Stimulated activated CD8-positive, alpha-beta memory T cell treated with anti-CD3 and anti-CD28 coated beads, Interleukin-2, amount 100 ng/mL, for 1 hour (primary cell): ENCODE measurements at places on chromosomes 5 and 9.
A peak's percentile ranks its signal among the peaks of the same experiment; 100 is the strongest.

DNA sequence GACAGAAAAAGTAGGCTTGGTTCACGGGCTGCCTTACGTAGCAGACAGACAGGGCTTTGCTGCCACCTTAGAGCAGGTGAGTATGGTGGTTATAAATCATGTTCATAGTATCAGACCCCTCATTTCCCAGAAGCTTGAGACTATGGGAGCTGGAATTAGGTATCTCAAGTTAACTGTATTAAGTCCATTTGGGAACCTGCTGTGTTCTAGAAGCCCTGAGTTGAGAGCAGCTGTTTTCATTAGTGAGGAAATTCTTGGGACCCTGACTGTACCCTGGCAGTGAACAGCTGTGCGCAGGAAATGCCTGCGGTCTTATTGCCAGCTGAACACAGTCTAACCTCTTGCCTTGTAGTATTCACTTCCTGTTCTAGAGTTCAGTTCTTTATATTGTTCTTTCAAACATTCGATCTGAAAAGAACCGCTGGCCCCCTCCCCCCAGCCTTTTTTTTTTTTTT, 29.8 kb downstream of the UGCG start:
- peak; percentile 29 for DNase-seq

DNA sequence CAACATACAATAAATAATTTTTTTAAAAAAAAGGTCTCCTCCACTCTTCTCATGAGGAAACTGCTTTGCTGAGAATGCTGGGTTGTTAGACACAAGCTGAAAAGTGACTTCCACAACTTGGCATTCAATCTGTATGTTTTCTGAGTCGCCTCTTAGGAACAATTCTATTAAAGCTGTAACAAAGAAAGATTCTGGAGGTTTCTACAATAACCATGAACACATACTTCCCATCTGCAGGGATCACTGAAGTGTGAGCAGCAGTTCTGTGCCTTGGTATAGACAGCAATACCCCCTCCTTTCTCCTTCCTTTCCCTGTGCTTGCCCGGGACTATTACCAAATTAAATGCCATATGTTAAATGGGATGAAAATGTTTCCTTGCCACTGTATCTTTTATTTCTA, 1.5 kb downstream of the DIRAS2 start:
- DNase-seq = no peak

DNA sequence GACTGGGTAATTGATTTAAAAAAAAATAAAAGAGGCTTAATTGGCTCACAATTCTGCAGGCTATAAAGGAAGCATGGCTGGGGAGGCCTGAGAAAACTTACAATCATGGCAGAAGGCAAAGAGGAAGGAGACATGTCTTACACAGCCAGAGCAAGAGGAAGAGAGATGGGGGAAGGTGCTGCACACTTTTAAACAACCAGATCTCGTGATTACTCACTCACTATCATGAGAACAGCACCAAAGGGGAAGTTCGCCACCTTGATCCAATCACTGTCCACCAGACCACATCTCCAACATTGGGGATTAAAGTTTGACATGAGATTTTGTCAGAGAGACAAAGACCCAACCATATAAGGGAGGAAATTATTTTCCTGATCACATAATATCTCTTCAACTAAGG, 138.8 kb upstream of the NR4A3 start:
- DNase-seq = no peak

GRCh38 chr5:79488775-79489174, 25.2 kb downstream of the HOMER1 start:
- DNase-seq = no peak

- no peak for DNase-seq
These were observed 734 bp downstream of the SKP1 start for GRCh38 chr5:134175921-134176510.

GRCh38 chr9:95085036-95085770, 232.3 kb downstream of the FANCC start:
- no peak for DNase-seq

GRCh38 chr9:89428901-89429890, 68.7 kb downstream of the SEMA4D start:
- no peak for DNase-seq

DNA sequence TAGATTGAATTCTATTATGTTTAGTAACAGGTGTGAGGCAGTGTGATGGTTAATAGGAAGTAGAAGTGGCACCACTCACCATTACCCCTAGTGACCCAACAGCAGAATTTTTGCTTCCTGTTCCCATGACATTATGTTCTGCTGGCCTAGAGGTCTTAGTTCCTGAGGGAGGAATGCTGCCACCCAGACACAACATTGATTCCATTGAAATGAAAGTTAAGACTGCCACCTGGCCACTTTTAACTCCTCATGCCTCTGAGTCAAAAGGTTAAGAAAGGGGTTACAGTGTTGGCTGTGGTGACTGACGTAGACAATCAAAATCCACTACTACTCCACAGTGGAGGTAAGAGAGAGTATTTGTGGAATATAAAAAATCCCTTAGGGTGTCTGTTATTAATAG, 218.9 kb upstream of the NMUR2 start:
- DNase-seq = no peak

DNA sequence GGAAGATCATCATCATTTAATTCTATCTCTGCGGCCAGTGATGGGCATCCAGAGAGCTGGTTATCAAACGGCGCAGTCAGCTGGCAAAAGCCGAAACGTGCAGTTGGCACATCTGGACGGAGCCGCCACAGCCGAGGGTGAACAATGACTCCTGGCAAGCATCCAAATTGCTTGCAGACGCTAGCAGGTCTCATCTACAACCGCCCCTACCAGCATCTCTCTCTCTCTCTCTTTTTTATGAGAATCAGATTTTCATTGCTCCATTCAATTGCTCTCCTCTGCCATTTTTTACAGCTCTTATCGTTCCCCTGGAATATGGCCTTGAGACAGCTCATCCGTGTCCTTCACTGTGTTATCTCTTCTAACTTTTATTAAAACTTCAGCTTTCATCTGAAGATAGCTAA, 165.2 kb downstream of the MAPKAP1 start:
- no peak for DNase-seq

DNA sequence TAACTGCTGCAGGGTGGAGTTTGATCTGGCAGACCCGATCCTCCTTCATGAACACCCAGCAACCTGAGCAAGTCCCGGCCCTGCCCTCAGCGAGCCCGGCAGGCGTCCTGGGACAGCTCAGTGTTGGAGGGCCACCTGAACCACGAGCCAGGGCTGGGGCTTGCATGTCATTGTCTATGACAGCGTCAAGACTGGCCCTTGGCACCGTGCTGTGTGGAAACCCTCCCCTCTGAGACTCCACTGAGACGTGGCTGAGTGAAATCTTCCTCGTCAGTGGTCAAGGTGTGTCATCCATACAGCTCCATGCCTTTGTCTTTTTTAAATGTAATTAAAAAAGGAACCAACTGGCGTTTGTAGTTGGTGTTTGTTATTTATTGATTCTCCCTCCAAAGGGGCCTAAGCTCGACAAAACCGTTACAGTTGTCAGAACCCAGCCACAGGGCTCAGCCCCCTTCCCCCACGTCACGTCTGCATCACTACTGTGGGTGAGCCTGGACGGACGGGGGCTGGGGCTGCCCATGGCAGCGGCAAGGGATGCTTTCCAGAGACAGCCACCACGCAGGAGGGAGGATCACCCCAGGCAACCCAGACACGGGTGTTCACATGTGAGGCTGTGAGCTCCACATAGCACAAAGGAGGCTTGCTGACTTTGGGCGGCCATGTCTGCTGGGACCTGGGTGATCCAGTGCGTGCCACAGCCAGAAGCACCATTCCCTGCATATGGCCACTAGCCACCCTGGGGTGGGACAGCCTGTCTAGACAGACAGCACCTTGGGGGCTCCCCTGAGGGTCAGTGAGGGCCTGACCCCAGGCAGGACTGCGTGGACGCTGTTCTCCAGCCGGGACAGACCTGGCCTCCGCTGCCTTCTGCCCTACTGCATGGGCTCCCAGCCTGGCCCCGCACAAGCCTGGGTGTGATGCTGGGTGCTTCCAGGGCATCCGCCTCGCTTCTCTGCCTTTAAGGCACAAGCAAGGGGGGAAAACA, 7.3 kb downstream of the UCK1 start:
- no peak for DNase-seq

DNA sequence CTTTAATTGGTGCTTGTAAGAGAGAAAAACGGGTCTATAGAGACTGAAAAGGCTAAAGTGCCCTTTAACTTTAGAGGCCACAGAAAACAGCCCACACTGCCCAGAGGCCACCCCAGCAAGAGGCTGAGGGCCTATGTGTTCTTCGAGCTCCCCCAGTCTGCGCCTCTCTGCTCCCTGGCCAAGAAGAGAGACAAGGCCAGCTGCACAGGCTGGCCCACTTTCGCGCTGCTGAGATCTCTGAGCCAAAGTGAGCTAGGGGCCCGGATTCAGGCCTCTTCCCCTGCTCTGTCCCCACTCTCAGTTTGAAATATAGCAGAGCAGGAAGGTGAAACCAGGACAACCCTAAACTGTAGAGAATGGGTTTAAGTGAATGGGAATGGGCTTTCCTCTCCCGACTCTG, 132.0 kb upstream of the TRIM32 start:
- DNase-seq = no peak

GRCh38 chr9:129696944-129697655, 31.7 kb downstream of the PRRX2 start:
- no peak for DNase-seq

GRCh38 chr5:164663198-164663989, 1158.0 kb downstream of the MAT2B start:
- DNase-seq = no peak

- no peak for DNase-seq
These were observed 17.0 kb downstream of the PCDH1 start for GRCh38 chr5:141861194-141861593.
